ENCODE measurements at places on chromosomes 5 and 9. TPM values are rescaled to one million over a fixed set of nuclear protein-coding genes. Genes with fewer than 3 reads are reported as not detected.

The PTGDS gene
- total RNA-seq = 4.5 TPM

The IFNE gene
- total RNA-seq = not detected

The KIF24 gene
- 2.8 TPM for total RNA-seq

The CCL21 gene
- 1.4 TPM for total RNA-seq

The FOXD4 gene
- total RNA-seq = not detected

Measured in cardiac atrium fibroblast (primary cell).